ENCODE measurements at places on chromosomes 13 and 19.

DNA sequence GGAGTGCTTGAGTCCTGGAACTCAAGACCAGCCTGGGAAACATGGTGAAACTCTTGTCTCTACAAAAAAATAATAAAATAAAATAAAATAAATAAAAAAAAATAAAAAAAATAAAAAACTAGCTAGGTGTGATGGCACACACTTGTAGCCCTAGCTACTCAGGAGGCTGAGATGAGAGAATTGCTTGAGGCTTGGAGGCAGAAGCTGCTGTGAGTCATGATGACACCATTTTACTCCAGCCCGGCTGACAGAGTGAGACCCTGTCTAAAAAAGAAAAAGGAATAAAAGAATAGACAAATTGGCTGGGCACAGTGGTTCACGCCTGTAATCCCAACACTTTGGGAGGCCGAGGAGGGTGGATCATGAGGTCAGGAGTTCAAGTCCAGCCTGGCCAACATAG, 1168.9 kb downstream of the SLITRK5 start:
- no peak for DNase-seq

DNA sequence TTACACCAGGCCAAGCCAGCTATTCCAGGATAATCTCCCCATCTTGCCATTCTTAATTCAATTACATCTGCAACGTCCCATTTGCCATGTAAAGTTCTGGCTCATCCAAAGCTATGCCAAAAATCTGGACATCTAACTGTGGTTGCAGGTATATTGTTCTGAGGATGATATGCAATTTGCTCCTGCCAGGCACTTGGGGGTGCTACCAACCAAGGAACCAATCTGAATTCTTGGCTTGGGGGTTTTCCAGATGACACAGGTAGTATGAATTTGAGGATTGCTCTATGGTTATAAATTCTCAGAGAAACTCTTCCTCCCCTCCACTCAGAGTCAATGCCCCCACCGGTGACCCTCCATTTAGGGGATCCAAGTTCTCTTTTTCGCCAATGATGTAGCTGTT, 33.0 kb downstream of the CRYL1 start:
- DNase-seq: peak; percentile 41

DNA sequence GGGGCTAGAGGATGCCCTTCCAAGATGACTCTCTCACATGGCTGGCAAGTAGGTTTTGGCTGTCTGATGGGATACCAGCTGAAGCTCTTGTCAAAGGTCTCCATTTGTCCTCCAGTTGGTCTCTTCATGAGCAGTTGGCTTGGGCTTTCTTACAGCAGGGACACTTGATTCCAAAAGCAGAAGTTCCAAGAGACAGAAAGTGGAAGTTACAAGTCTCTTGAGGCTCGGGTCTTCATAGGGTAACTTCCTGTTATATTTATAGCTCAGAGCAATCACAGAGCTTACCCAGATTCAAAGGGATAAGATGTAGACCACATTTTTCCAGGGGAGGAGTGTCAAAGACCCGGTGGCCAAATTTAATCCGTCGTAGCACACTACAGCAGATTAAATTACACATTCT, 440.0 kb downstream of the RFC3 start:
- DNase-seq: peak; percentile 76

- no peak for DNase-seq
These were observed 18.4 kb upstream of the FEM1A start for GRCh38 chr19:4773047-4773640.

DNA sequence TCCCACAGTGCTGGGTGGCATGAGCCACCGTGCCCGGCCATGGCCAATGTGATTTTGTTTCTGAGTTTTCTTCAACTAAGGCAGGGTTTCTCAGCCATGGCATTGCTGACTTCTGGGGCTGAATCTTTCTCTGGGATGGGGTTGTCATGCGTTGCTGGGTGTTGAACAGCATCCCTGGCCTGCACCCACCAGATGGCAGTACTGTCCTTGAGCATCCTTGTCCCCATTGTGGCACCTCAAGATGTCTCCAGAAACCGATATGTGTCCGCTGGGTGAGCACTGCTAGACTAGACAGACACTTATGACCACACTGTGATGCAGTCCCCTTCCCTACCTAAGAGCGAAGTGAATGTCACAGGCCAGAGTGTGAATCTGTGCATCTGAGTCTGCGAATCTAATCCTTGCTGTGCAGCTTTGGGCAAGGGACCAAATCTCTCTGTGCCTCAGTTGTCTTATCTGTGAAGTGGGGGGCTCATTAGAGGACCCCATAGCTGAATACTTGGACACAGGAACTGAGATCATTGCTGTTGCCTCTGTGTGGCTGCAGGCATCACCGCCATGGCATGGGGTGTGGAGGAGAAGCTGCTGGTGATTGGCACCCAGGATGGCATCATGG, 50.3 kb upstream of the SIN3B start:
- DNase-seq: peak; percentile 77

DNA sequence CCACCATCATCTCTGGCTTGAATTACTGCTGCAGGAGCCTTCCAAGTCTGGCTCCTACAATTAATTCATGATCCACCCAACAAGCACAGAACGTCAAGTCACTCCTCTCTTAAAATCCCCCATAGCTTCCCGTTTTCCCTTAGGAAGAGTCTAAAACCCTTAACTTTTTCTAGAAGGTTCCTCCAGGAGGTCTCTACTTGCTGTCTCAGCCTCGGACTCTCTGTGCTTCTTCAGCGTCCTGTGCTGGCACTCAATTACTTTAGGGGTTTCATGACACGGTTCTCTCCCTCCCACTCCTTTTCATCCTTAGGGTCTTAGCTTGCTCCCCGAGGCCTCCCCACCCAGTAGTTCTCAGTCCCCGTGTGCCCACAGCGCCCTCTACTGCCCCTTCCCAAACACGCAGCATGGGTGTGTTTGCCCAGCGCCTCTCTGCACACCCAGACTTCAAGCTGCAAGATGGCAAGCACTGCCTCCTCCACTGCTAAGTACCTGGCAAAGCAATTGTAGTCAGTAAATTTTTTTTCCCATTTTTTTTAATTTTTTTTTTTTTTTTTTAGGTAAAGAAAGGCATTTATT, 25.8 kb upstream of the MAP3K10 start:
- DNase-seq: peak; percentile 73
